Stimulated activated CD4-positive, alpha-beta T cell treated with anti-CD3 and anti-CD28 coated beads, Interleukin-12 subunit alpha, Interleukin-12 subunit beta, amount 100 ng/mL, for 48 hours (primary cell): ENCODE measurements at places on chromosomes 11 and 22.
A peak's percentile ranks its signal among the peaks of the same experiment; 100 is the strongest.

GRCh38 chr11:1401656-1402221 is 12.0 kb downstream of the BRSK2 start:
- DNase-seq, result peak; percentile 31

GRCh38 chr11:116233561-116233960 is 539.2 kb downstream of the BUD13 start:
- no peak for DNase-seq

- DNase-seq, result no peak
These were observed 77.2 kb downstream of the RDX start for GRCh38 chr11:110219006-110219785.

- DNase-seq, result no peak
These were observed 899.6 kb downstream of the OPCML start for GRCh38 chr11:132632641-132633124.

DNA sequence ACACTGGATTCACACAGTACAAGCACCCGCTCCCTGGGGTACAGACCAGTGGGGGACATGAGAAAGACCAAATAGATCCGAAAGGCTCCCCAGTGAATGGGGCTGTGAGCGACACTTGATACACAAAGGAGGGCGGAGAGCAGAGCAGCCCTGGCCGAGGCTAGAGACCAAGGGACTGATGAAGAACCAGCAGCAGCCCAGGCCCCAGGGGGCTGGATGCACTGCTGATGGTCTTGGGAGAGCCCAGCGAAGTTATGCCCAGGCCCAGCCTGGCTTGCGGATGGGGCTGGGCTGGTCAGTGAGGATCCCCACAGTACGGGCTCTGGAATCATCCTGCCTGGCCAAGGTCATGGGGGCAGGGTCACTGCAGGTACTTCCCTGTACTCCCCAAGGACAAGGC is 23.2 kb downstream of the ARHGAP1 start:
- DNase-seq, result no peak
